Urinary bladder (tissue), 4 donors: ENCODE measurements at places on chromosomes 7 and 10. TPM values are rescaled to one million over a fixed set of nuclear protein-coding genes. Genes with fewer than 3 reads are reported as not detected.

- DNase-seq, result no peak
These were observed 12.8 kb downstream of the PNLIPRP3 start for GRCh38 chr10:116440330-116441030.

GRCh38 chr7:84228526-84228925, 33.9 kb upstream of the SEMA3A start:
- no peak for DNase-seq

- DNase-seq, result no peak
These were observed 1.0 kb upstream of the FAM20C start for GRCh38 chr7:191105-191980.

DNA sequence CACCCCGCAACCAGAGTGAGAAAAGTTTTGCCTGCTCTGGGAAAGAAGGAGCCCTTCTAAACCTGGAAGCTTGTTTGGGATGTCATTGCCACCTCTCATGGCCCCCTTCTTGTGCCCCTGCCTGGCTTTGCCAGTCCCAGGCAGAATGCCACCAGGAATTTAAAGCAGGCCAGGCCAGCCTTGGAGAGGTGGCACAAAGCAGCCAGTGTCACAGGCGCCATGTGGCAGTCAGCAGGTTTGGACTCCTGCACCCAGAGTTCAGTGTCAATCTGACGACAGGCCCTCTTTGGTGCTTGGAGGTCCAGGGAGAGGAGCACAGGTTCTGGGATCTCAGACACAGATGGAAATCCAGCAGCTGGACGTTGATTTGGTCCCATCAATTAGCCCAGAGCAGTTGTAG, 12.7 kb downstream of the HK1 start:
- no peak for DNase-seq

- no peak for DNase-seq
These were observed 27.6 kb downstream of the DRGX start for GRCh38 chr10:49368256-49368655.

DNA sequence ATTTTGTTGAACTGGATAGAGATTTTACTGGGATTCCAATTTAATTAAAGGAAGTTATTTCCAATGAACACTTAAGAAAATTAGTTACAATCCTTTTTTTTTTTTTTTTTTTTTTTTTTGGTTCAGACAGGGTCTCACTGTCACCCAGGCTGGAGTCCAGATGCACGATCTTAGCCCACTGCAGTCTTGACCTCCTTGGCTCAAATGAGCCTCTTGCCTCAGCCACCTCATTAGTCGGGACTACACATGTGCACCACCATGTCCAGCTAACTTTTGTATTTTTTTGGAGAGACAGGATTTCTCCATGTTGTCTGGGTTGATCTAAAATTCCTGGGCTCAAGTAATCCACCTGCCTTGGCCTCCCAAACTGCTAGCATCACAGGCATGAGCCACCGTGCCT, 2.5 kb upstream of the ARL5B start:
- DNase-seq, result no peak

- no peak for DNase-seq
These were observed 11.8 kb upstream of the GPNMB start for GRCh38 chr7:23234569-23235296.

DNA sequence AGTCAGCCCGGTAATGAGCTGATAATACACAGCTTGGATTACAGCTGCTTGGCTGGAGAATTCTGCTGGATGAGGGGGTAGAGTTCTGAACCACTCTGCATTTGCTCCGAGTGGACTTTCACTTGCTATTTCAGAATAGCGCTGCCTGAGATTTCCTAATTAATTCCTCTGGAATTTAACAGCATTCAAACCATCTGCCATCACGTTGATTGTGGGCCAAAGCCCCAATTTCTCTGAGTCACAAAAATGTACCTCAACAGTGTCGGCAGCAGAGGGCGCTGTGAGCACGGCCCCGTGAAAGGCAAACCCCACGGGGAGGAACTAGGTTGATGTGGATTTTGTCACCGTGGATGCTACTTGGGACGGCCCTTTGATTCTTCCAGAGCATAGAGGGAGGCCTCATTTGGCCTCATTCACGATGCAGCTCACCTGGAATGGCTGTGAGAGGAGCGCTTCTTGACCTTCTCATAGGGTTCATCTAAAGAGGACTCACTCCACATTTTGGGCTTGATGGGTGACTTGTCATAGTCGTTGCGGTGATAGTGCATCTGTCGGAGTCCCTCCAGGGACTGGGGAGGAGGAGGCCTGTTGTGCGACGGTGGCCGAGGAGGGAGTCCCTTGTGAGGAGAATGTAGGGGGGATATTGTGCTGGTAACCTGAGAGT, 73.3 kb downstream of the PRPF18 start:
- no peak for DNase-seq

GRCh38 chr7:45073031-45073785, 15.6 kb downstream of the NACAD start:
- DNase-seq, result no peak

DNA sequence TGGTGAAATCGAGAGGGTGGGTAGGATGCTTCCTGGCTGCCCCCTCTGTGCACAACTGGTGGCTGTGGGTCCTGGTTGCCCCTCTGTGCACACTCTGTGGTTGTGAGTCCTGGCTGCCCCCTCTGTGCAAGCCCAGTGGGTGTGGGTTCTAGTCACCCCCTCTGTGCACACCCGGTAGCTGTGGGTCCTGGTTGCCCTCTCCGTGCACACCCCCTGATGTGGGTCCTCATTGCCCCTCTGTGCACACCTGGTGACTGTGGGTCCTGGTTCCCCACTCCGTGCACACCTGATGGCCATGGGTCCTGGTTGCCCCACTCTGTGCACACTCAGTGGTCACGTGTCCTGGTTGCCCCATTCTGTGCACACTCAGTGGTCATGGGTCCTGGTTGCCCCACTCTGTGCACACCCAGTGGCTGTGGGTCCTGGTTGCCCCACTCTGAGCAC, 20.3 kb upstream of the RET start:
- no peak for DNase-seq

Gene AKR1C1
- total RNA-seq, result 27.8 TPM

Gene ITIH5
- 97.6 TPM for total RNA-seq

Gene OR6V1
- total RNA-seq, result not detected
